ENCODE measurements at places on chromosomes 6 and 20.
A peak's percentile ranks its signal among the peaks of the same experiment; 100 is the strongest.

GRCh38 chr6:99821164-99821563, 172.9 kb downstream of the MCHR2 start:
- no peak for DNase-seq

DNA sequence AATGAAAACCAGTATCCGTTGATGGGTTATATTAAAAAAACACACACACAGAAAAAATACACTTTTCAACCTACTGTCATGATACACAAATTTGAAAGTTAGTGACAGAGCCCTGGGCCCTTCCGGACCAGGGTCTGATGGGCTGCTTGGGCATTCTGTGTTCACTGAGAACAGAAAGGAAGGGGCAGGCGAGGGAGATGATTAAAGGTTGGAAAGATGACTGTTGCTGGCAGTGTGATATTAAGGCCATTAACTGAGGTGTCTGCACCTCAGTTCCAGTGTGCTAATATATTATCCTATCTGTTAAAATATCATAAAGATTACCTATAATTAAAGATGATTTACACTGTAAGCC, 18.7 kb upstream of the QKI start:
- DNase-seq: no peak

DNA sequence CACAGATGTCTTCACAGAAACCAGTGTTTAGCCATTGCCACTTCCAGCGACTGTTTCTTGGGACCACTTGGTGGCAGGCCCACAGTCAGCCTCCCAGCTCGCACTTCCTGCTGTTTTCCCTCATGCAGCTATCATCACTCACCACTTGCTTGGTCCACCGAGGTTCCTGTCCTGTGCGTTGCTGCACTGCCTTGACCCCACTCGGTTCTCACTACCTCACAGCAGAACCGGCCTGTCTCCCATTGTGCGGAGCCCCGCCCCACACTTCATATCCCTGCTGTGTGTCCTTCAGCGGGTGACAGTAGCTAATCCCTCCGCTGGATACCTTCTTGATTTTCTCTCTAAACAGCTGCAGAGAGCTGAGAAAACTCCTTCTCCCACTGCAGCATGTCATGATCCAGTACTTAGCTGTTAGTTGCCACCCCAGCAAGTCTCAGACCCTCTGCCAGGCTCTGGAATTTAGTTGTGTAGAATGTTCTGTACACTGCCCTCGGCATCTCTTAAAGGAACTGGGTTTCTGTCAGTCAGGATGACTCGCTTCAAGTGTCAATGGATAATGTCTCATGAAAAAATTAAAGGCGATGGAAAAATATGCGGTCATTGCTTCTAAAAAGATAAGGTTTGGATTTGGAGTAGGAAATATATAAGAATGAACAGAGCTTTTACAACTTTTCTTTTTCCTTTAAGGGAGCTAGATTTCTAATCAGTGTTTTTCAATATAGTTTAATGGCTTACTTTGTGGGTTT, 208.0 kb downstream of the FARS2 start:
- no peak for DNase-seq

DNA sequence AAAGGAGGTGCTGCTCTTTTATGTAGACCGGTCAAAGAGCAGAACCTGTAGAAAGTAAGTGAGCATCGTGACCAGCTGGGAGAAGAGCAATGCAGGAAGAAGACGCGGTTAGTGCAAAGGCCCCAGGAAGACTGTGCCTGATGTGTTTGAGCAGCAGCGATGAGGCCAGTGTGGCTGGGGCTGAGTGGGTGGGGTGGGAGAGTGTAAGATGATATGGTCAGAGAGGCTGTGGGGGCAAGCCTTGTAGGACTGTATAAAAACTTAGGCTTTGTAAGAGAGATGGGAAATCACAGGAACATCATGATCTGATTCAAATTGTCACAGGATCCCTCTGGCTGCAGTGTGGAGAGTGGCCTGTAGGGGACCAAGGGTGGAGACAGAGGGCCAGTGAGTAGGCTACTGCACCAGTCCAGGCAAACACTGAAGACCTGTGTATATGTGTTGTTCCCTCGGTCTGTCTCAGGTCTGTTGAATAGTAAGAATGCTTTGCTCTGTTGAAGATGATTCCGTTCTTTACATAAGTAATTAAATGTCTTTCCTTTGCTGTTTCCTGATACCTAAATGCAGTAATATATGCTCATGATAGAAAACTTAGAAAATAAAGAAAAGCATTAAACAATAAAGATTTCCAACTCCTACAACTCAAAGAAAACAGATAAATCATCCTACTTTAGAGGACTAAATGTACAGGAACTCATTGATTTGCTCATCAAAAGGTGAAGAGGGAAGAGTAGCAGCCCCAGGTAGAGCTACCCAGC, 23.6 kb upstream of the WFDC2 start:
- DNase-seq: peak; percentile 43

DNA sequence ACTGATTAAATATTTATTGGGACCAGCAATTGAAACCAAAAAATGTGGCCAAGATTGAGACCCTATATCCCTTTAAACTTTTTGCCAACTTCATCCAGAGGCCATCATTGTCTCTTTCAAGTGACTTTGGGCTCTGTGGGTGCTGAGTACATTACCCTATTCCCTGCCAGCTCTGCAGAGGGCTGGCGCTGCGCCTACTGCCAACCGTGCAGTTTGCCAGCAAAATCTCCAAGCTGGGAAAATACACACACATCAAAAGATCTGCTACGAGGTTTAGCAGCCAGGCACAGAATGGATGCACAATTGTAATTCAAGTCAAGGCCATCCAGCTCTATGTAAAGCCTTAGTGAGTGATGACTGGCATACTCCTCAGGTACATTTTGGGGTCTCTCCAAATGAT, 125.0 kb downstream of the CBLN4 start:
- DNase-seq: no peak

GRCh38 chr6:162109480-162110050, 618.0 kb downstream of the PRKN start:
- DNase-seq: no peak

DNA sequence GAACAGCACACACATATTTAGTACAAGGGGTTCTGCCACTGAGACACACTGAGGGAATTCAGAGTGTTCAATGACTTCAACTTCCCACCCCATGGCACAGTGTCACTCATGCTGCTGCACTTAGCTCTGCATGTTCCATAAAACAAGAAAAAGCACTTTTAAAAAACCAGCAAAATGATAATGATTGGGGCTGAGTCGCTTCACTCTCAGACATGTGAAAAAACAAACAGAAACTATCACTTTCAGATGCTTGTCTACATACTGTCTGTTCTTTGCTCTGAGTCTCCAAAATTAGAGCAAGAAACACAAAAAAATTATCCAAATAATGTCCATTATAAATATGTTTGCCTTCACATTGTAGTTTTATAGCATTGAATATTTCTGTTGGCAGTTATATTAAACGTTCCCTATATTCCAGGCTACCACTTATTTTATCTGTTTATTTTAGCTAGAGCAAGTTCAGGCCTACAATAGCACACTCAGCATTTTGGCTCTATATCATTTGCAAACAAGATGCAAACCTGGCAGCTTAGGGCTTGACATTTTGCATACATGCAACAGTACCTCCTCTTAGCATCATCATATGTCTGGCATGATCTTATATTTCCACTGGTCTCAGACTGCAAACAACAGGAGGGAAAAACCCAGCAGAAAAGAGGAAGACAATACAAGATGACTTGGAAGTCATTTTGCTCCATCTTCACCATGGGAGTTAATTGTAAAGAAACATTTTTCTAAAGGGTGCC, 398.8 kb downstream of the HACE1 start:
- no peak for DNase-seq

DNA sequence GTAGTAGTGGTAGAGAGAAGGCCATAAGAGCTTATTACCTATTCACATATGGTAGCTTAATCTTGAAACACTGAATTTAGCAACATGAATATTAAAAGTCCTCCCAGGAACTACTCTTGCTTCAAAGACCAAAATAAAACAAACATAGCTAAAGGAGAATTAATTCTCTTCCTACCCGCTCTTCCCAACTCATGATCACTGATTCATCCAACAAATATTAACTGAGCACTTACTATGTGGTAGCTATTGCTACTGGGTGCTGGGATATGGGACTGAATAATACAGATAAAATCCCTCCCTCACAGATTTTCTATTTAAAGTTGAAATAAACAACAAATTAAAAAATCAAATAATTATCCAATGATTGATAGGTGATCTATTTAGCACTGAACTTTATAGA, 287.1 kb downstream of the BTBD9 start:
- no peak for DNase-seq

GRCh38 chr20:52268184-52268749, 76.7 kb upstream of the ZFP64 start:
- no peak for DNase-seq

DNA sequence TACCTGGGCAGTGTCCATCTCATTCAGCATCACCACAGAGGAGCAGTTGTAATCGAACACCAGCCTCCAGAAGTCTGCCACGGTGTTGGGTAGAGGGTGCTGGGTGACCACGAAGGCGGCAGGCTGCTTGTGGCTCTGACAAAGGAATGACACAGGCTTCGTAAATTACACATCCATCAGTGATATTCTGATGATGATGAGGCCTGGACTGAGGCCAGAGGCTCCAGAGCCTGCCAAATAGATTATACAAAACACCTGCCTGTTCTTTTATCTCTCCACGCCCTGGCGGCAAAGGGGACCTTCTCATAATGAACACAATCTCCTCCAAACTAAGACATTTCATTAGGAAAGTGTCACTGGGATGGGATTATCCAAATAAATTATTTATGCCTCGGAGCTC, 480.2 kb upstream of the CHD6 start:
- no peak for DNase-seq

- DNase-seq: no peak
Measured at GRCh38 chr20:9344083-9344920, 170.1 kb upstream of the LAMP5 start.

DNA sequence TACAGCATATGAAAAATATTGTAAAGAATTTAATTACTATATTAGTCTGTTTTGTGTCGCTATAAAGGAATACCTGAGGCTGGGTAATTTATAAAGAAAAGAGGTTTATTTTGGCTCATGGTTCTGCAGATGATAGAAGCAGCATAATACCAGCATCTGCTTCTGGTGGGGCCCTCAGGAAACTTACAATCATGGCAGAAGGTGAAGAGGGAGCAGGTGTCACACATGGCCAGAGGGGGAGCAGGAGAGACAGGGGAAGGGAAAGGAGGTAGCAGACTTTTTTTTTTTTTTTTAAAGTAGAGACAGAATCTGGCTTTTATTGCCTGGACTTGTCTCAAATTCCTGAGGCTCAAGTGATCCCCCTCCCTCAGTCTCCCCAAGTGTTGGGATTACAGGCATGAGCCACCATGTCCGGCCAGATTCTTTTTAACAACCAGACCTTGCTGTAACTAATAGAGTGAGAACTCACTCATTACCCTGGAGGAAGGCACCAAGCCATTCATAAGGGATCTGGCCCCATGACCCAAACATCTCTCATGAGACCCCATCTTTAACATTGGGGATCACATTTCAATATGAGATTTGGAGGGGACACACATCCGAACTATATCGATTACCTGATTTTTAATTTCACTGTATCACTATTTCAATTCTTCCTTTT, 64.6 kb downstream of the MAN1A1 start:
- no peak for DNase-seq

DNA sequence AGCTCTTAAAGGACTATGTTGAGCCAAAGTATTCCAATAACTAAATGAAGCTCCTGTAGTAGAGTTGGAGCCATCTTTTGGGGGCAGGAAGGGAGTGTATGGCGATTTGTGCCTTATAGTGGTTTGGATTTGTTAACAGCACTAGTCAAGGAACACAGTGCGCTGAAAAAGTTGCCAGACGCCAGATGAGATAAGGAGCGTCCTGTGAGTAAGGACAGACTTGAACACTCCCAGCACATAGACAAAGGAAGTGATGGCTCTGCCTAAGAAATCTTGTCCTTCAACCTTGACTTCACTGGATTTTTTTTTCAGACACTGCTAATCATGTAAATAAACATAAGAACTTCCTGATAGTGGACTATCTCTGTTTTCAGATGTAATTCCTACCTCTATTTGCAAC, 136.9 kb downstream of the TRMT11 start:
- no peak for DNase-seq

GRCh38 chr20:16147216-16147615, 426.0 kb downstream of the KIF16B start:
- DNase-seq: no peak

DNA sequence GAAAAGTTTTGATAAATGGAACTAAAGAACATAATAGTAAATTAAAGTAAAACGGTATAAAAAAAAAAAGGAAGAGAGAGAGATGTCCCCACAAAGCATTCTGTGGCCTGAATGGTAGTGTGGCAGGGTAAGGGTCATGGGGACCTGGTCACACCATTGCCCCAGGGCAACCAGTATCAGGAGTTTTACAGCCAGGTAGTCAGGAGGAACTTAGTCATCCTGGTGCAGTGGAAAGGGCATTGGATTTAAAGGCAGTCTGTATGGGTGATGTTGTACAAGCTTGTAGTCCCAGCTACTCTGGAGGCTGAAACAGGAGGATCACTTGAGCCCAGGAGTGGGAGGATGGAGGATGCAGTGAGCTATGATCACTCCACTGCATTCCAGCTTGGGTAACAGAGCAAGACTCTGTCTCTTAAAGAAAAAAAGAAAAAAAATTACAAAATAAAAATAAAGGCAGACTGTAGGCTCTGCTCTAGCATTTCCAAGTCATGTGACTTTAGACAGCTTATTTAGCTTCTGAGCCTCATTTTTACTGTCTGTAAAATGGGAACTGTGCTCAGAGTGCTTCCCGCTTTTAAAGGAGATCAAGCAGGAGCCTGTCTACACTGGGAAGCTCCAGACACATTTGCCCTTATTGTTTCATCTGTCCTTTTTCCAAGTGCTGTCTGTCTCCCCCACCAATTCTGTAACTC, 112.8 kb upstream of the ARMC2 start:
- no peak for DNase-seq

- no peak for DNase-seq
Measured at GRCh38 chr6:29845405-29846006, 17.9 kb downstream of the HLA-G start.

- DNase-seq: peak; percentile 85
Measured at GRCh38 chr20:23156170-23156841, 70.2 kb upstream of the CD93 start.

DNA sequence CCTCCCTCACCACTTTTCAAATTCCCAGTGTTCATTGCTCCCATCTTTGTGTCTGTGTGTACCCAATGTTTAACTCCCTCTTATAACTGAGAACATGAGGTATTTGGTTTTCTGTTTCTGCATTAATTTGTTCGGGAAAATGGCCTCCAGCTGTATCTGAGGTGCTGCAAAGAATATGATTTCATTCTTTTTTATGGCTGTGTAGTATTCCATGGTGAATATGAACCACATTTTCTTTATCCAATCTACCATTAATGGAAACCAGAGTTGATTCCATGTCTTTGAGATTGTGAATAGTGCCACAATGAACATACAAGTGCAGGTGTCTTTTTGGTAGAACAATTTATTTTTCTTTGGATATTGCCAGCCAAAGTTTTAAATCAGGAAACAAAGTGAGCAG, 10.4 kb downstream of the CD24 start:
- no peak for DNase-seq

DNA sequence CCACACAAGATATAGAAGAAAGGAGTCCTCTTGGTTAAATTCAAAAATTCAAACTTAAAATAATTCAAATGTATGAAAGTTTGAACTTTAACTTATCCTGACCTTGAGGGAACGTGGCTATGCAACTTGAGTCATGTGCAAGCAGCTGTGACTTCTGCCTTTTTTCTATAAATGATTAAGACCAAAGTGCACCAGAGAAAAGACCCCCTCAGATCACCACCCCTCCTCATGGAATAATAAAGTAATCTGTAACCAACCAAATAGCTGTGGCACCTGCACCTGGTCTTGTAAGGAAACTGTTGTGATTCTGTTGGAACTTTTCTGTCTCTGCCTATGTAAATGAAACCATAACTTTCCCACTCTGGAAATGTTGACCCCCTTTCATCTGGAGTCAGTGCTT, 141.1 kb upstream of the GGTLC1 start:
- DNase-seq: no peak

Data from AML-193 (cell line).